ENCODE measurements at places on chromosomes 12 and 14.

DNA sequence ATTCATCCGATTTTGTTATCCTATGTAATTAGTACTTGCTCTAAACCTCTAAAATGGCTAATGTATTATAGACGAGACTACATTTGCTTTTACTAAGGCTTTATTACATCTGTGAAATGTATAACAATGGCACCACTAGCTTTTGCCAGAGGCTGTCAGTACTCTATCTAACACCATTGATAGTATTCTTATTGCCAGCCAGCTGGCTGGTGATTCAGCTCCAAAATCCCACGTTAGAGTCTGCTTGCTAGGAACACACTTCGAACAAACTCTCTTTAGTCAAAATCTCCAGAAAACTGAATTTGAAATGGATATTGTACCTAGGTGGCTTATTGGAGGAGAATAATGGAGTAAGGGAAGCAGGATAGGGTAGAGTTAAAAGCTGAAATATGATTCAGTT is 839.2 kb downstream of the SLC6A15 start:
- no peak for DNase-seq

DNA sequence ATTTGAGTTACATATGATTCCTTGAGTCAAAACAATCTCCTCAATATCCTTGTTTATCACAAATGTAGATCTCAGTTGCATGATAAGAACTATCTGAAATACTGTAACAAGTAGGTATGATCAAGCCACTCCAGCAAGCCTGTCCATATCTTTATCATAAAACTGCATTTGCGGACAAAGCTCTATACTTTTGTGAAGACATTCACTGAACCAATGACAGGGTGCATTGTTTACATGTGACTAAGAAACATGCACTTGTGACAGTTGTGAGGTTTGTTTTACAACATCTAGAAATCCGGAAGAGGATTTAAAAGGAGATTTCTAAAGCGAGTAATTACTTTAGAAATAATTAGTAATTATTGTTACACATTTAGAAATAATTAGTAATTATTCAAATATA is 111.7 kb downstream of the PPP2R5E start:
- DNase-seq = no peak

DNA sequence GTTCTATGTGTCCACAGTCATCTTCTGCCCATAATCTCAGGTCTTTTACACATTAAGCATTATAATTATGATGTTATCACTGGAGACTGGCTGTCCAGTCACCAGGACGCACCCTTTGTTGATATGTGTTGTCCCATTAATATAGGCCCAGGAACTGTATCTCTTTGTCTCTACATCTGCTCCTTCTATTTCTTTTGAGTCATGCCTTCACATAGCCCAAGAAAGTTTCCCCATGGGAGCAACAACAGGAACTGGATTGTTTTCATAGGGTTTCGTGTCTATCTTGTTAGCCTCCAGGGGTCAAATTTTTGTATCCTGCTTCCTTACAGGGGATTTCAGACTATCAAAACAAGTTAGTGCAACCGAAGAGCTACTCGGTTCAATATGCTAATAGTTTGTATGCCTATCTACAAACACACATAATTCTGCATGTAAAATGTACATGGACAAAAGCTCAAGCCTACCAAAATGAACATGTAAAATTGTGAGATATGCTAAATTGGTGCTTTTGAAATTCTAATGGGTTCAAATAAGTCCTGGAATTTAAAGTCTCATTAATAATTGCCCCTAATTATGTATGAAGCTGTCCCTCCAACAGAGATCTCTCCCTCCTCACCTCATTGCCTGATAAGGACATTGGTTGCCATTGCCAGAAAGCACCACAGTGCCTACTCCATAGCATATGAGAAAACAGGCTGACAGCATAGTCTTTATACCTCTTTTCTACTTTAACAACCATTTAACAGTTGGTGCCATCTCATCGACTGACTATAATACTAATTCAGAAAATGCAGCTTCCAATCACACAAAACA is 99.8 kb upstream of the DIO2 start:
- DNase-seq = no peak

- no peak for DNase-seq
These were observed 911.3 kb downstream of the LRFN5 start for GRCh38 chr14:42517806-42518500.

DNA sequence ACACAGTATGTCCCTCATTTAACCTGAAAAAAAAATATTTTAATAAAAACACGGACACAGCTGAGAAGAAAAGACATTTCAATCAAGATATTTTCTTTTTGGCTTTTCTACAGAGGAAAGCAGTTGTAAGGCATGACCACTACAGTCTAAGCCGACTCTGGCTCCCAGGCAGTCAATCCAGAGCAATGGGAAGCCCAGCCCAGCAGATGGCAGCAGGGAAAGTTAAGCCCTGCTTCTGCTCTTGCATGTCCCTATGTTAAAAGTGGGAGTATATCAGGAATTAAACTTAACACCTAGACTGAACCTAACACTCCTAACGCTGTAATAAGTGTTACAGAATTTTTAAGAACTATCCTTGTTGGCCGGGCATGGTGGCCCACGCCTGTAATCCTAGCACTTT is 19.5 kb upstream of the HAL start:
- DNase-seq = peak; percentile 23

- DNase-seq = no peak
These were observed 237.7 kb downstream of the TRHDE start for GRCh38 chr12:72509891-72510290.

GRCh38 chr12:57475271-57476161 is 4.2 kb downstream of the ARHGAP9 start:
- DNase-seq = no peak

DNA sequence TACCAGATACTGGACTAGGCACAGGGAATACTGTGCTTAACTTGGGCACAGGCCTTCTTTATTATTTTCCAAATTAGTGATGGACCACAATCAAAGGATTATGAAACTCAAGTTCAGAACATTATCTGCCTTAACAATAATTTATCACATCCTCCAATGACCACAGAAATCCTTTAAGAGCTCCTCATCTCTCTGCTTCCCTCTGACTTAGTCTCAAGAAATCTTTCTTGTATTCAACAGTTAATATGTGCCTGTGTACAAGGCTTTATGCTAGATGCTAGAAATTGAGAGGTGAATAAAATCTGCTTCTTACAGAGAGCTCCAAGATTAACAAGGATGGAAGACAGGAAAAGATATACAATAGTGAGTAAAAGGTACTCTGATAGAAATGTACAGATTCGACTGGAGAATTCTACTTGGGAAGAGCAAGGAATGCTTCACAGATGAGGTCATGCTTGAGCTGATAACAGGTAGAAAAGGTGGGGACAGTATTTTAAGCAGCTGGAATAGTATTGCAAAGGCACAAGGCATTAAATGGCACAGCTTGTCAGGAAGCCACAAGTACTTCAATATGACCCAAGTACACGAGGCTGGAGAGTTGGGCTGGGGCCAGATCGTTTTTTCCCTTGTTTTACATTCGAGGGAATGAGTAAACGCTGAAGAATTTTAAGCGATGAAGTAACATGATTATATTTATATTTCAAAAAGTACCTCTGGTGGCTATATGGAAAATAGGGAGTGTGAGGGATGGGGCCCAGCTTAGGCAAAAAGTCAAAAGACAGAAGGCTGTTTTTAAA is 55.1 kb upstream of the ARID2 start:
- DNase-seq = peak; percentile 67

Data from umbilical cord (tissue), 2 donors.